ENCODE measurements at places on chromosomes 7 and 10.

DNA sequence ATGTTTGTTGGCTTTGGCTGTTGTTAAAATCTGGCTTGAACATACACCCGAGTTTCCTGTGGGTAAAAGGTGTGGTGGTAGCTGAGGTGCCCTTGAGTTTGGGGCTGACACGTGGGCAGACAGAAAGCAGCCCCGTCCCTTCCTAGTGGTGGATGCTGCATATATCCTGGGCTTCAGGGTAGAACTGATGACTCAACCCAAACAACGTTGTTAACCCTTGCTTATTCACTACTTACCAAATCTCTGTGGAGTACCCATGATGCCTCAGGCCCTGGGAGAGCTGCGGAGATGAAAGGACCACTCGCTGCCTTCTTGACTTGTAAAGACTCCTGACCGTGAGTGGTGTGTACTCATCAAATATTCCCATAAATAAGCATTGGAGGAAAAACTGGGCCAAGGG, 245.1 kb downstream of the RAB11FIP2 start:
- DNase-seq, result no peak

GRCh38 chr10:112880633-112881530, 69.2 kb upstream of the TCF7L2 start:
- DNase-seq, result no peak

- no peak for DNase-seq
Measured at GRCh38 chr7:114047889-114048288, 129.1 kb upstream of the PPP1R3A start.

DNA sequence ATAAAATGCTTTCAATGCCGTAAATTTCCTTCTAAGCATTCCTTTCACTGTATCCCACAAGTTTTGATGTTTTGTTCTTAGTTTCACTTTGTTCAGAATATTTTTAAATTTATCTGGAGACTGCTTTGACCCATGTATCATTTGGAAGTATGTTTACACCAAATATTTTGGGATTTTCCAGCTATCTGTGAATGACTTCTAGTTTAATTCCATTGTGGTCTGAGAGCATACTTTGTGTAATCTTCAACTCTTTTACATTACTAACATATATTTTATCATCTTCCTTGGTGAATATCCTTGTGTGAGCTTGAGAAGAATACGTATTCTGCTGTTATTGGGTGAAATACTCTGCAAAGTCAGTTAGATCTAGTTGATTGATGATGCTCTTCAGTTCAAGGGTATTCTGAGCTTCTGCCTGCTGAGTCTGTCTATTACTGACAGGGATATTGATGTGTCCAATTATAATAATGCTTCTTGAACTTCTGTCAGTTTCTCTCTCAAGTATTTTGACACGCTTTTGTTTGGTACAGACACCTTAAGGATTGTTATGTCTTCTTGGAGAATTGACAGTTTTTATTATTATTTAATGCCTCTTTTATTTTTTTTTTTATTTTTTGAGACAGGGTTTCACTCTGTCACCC, 31.6 kb downstream of the MKLN1 start:
- no peak for DNase-seq

- no peak for DNase-seq
Measured at GRCh38 chr7:74407958-74408357, 45.7 kb upstream of the GTF2IRD1 start.

DNA sequence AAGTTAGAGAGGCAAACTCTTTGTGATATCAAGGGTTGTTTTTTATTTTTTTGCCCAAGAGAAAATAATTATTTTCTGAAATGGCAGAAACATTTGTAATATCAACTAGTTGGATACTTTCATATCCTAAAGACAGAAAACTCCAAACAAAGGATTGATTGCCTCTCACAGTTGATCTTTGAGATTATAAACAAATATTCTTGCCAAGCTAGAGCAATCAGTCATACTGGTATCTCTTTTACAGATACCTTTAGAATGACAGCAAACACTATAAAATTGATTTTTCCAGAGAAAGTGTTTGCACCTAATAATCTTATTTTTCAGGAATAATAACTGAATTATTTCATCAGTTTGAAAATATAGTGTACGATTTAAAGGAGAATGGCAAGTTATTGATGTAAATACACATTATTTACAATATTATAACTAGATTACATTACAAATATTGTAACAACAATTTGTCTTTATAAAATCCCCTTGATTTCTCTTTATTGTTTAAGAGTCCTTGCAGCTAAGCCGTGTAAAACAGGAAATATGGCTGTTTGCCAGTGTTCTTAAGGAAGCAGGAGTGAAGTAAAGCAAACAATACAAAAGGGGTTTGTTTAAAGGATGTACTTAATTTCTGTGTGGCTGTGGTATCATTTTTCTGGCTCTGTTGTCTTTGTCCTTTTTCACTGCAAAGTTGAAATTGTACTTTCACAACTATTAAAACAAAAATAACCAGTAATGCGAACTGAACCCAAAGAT, 58.4 kb downstream of the MAPK8 start:
- no peak for DNase-seq

- DNase-seq, result no peak
Measured at GRCh38 chr7:134690016-134690415, 43.4 kb downstream of the BPGM start.

GRCh38 chr7:155994279-155994811, 182.1 kb upstream of the SHH start:
- DNase-seq, result no peak

- DNase-seq, result no peak
Measured at GRCh38 chr10:96457341-96457740, 56.4 kb downstream of the TLL2 start.

Data from NCI-H1048 (cell line).